ENCODE measurements at places on chromosomes 5 and 9.

DNA sequence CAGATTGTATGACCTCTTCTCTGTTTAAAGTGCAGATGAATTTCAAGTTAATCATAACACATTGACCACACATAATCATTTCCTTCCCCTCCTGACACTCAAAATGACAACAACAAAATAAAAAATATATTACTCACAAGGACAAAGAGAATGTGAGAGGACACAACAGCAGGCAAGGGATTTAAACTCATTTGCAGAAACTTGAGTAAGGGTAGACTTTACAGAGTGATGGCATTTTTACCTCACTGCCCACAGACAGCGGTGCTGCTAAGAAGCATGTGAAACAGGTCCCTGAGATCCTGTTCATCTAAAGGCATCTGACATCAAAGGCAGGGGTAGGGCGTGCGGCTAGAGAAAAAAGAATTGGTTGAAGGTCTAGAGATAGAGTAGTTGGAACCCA lies 99.0 kb downstream of the TRIM36 start:
- no peak for DNase-seq

DNA sequence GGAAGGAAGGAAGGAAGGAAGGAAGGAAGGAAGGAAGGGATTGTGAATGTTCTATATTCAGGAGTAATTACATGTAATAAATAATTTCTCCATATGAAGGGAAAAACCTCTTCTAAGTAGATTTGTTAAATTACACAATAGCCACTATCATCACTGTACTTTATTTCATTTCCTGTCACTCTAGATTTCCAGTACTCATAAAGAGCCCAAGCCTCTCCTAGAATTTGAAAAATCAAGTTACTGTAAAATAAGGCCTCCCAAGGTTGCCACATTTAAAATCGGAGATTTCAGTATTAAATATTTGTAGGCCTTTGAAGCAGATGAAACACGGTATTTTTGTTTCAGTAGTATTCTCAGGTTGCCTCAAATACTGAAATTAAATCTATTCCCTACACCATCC lies 499.0 kb downstream of the CDH10 start:
- DNase-seq, result no peak

DNA sequence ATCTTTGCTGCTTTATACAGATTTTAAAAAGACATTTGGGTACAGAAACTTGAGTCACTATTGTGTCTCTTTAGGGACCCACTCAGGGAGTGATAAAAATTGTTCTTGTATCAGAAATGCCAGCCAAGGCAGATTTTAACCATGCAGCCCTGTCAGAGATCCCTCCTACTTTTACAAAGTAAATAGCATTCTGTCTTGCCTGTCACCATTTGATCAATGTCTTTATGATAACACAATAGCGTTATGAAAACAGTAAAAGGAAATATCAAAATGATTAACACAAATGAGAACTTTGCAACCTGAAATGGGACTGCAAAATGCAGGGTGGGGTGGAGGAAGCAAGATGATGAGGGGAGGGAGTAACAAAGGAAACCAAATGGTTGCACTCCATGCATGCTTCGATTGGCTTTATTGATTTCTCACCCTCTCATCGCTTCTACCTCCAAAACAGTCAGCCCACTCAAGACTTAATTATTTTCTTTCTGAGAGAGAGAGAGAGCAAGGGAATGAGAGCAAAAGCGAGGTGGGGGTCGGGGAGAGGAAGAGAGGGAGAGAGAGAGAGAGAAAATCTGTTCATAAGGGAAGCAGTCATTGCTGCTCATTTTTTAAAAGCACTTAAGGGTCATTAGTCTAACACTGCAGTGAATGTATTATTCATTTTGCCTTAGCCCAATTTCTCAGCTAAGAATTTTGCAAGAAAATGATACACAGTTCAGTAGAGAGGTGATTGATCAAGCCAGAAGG lies 576.5 kb downstream of the CSNK1G3 start:
- no peak for DNase-seq

DNA sequence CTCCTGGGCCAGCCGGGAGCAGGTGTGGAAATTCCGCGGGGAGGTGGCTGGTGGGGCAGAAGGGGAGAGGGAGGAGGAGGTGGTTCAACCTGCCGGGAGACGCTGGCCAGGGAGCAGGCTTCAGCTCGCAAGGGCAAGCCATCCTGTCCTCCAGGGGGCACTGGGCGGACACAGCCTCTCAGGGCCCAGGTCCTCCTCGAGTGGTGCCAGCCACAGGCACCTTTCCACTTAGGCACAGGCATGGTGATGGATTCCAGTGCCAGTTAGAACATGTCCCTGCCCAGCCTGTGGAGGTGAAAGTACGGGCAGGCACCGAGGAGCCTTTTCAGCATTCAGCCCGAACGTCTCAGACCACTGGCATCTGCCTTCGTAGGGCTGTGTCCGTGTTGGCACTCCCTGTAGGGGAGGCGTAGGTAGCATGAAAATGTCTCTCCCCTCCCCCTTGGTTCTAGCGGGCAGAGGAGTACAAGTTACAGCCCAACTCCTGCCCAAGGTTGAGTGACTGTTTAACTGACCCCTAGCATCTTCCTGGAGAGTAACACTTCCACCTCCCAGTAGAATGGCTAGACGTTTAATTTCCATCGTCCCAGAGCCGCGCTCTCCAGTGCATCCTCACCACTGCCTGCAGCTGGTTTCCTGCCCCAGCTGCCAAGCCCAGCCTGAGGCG lies 48.9 kb downstream of the DAB2IP start:
- DNase-seq, result peak; percentile 45

- DNase-seq, result no peak
These were observed 69.9 kb downstream of the HSPA4 start for GRCh38 chr5:133121611-133122150.

GRCh38 chr5:78563621-78564020 lies 85.0 kb downstream of the LHFPL2 start:
- DNase-seq, result no peak

DNA sequence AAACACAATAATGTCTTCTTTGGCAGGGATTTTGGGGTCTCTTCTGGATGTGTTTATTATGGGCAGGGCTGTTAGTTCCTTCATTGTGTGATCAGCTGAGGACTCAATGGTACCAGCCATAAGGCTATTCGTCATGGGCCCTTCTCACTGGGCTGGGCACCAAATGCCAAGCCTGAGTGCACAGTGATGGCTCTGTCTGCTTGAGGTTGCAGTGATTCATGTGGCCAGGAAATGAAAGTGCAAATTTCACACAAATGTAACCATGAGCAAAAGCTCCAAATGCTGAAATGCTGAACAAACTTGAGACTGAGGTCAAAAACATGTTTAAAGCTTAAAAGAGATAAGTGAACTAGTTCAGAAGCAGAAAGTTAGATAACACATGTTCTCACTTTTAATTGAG lies 191.0 kb downstream of the TARS1 start:
- DNase-seq, result peak; percentile 53
